Pulmonary artery endothelial cell (primary cell): ENCODE measurements at places on chromosomes 3 and 15. TPM values are rescaled to one million over a fixed set of nuclear protein-coding genes. Genes with fewer than 3 reads are reported as not detected.

DNA sequence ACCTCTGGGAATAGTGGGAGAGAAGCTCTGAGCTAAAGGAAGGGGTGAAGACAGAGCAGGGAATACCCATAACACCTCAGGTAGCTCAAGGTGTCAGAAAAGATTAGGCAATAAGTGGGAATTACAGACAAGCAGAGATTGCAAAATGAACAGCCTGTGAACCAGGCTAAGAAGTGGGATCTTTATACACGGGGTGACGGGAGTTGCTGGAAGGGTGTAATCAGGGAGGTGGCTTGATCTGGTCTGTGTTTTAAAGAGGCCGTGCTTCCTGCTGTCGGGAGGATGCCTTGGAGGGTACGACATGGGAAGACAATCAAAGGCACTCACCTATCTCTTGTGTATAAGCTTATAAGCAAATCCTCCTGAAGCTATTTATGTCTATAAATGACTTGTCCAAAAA, 216.3 kb downstream of the CLSTN2 start:
- DNase-seq = no peak

GRCh38 chr3:140206196-140207040, 271.4 kb downstream of the CLSTN2 start:
- DNase-seq = no peak

GRCh38 chr3:111899966-111900365, 40.9 kb downstream of the PHLDB2 start:
- DNase-seq = no peak

DNA sequence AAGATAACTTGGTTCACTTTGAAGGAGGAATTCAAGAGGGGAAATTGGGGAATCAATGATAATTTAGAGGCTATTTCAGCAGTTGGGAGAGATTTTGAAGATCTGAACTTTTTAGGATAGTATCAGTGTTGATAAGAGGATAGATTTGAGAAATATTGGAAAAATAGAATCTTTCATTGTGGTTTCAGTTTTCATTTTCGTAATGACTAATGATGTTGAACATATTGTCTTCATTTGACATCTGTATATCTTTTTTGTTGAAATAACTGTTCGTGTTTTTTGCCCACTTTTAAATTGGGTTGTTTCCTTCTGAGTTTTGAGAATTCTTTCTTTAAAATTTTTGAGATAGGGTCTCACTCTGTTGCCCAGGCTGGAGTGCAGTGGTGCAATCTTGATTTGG, 21.1 kb downstream of the ECT2 start:
- DNase-seq = no peak

DNA sequence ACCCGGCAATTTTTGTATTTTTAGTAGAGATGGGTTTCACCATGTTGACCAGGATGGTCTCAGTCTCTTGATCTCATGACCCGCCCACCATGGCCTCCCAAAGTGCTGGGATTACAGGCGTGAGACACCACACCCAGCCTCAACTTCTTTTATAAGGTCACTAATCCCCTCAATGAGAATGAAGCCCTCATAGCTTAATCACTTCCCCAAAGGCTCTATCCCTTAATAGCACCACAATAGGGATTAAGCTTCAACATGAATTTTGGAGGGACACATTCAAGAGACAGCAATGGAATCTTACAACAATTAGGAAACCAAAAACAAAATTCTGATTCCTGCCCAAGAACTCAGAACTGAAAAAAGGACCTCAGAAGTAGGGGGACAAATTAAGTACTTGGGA, 126.8 kb downstream of the ATP1B3 start:
- no peak for DNase-seq

- no peak for DNase-seq
These were observed 23.3 kb downstream of the AKAP13 start for GRCh38 chr15:85403745-85404144.

GRCh38 chr3:141441381-141442364, 45.2 kb upstream of the RASA2 start:
- no peak for DNase-seq

DNA sequence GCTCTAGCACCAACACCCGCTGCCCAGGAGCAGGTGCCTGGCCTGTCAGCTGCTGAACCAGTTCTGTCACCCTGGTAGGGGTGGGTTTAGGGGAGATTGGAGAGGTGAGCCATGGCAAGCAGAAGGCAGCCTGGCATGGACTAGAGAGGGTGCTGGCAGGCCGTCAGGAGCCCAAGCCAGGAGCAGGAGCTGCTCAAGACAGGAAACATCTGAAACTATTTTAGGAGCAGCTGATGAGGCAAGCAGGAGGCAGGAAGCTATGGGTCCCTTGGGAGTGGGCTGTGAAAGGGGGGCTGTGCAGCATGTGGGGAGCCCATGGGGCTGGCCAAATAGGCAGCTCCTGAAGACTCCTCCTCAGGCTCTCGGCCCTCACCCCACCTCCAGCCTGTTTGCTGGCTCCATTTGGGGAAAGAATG, 2.3 kb downstream of the INKA1 start:
- peak; percentile 86 for DNase-seq

DNA sequence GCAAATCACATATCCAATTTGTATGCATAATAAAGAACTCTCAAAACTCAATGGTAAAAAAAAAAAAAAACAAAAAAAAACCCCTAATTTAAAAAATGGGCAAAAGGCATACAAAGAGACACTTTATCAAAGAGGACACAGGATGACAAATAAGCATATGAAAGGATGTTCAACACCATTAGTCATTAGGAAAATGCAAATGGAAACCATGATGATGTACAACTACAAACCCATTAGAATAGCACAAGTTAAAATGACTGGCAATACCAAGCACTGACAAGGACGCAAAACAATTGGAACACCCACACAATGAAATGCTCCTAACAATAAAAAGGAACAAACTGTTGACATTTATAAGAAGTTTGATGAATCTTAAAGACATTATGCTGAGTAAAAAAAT, 63.4 kb upstream of the ADAMTS17 start:
- no peak for DNase-seq

- no peak for DNase-seq
These were observed 23.9 kb downstream of the VGLL3 start for GRCh38 chr3:86967062-86967461.

The ECE2 gene
- total RNA-seq = not detected in 2 replicates

The COMMD4 gene
- 71.5 and 81.1 TPM in 2 replicates for total RNA-seq

The CP gene
- 0.13 and 0.99 TPM in 2 replicates for total RNA-seq

The MGLL gene
- total RNA-seq = 82.6 and 92.3 TPM in 2 replicates

The PEX5L gene
- total RNA-seq = not detected in 2 replicates

The GOLGA8Q gene
- total RNA-seq = 0.32 and 0.59 TPM in 2 replicates
